AG04449 (cell line): ENCODE measurements at places on chromosomes 4 and X.
A peak's percentile ranks its signal among the peaks of the same experiment; 100 is the strongest.

- DNase-seq, result no peak
These were observed 166.1 kb upstream of the SLIT2 start for GRCh38 chr4:20085653-20086052.

GRCh38 chrX:39750256-39750790, 347.4 kb downstream of the BCOR start:
- DNase-seq, result no peak

- DNase-seq, result no peak
These were observed 12.1 kb downstream of the ELF4 start for GRCh38 chrX:130098210-130098552.

DNA sequence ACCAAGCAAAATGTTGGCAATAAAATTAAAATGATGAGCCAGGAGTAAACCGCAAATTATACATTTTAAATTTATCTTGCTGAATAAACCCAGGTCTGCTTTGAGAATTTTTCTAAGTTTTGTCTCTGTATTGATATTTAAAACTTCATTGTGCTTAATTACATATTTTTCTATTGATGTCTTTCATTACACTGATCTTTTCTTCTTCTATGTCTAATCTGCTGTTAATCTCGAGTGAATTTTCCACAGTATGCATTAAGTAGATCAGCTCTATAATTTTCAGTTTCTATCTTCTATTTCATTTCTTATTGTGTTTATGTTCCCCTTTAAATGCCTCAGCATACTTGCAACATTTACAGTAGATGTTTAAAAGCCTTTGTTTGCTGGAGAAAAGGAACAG, 918.7 kb downstream of the FAT4 start:
- no peak for DNase-seq

- DNase-seq, result no peak
These were observed 90.0 kb upstream of the AFAP1 start for GRCh38 chr4:8029689-8030088.

GRCh38 chrX:65635378-65635777, 32.1 kb upstream of the MSN start:
- peak; percentile 2 for DNase-seq

DNA sequence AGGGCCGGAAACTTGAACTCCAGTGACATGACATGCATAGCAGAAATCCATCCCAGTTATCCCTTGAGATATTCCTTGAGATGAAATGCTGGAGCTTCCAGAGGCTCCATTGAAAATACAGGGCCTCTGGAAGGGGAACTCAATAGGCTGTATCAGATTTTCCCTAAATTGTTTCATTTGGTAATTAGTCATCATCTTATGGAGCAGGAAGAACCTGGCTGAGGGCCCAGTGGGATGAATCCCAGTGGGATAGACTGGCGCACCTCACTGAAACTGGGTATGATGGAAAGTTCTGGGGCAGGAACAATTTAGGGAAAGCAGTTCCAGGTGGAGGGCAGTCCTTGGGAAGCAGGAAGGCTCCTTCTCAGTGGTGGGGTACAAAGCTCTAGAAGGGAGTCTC, 307.8 kb upstream of the DIPK2B start:
- no peak for DNase-seq

DNA sequence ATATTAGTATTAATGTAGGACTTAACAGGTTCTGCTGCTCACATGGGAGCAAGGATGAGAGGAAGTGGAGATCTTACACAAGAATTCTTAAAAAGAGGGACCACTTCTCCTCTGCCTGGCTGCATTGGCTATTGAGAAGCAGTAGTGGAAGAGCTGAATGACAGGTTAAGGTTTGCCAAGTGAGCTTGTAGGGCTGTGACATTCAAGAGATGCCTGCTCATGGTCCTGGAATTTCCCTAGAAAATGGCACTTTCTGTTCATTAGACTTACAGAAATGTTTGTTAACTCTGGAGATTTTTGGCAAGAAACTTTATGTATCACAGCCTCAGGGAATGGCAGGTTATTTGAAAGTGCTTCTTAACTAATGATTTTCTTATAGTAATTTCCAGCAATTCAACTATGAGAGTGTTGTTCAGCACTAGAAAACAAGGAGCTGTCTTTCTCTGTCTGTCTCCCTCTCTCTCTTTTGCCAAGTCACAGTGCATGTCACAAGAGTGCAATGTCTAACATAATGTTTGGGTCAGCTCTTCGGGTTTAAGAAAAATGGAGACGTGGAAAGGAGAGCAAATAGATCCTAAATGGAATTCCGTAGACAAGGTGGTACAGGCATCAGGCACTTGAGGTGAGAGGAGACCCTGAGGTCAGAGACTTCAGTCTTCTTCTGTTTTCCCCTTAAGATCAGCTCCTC, 8.3 kb upstream of the NAP1L5 start:
- DNase-seq, result no peak

GRCh38 chr4:10205223-10205622, 88.6 kb upstream of the WDR1 start:
- no peak for DNase-seq

GRCh38 chrX:19824603-19825002, 62.8 kb downstream of the SH3KBP1 start:
- DNase-seq, result no peak

GRCh38 chr4:120902925-120903324, 19.6 kb downstream of the PRDM5 start:
- DNase-seq, result no peak

DNA sequence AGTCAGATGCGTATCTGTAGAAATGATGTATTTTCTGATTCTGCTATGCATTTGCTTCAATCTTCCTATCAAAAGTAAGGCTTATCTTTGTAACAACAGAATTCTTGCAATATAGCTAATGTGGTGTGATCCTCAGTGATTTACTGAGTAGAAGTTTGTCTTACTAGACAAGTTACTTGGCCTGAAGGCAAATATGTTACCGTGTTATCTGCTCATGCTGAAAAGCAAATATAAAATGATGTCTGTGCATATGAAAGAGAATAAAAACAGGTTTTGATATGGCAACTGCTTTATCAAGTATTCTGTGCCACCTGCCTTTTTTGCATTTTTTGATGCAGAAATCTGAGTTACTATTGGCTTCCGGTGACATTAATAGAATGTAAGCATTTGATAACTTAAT, 92.6 kb downstream of the TIGD2 start:
- DNase-seq, result no peak

GRCh38 chr4:163473576-163473975, at the start of gene TKTL2:
Gene TKTL2 (minus strand): TSS chr4:163473754. CDS start chr4:163473734, 20 bp downstream.
- DNase-seq, result no peak

DNA sequence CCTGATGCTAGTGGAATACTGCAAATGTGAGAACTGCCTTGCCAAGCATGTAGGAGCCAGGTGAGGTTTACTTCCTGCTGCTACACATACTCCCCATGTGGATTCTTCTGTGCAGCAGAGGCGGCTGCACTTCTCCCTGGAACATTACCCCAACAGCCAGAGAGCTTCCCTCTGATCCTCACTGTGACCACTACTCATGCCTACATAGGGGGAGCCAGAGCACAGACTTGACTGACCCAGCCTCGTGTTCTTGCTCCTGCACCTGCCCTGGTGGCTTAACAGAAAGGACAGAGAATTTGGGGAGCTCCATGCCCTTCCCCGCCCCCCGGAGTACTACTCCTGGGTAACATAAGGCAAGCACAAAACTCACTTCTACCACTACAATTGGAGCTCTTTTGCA, 38.4 kb downstream of the UGT2A2 start:
- DNase-seq, result no peak

DNA sequence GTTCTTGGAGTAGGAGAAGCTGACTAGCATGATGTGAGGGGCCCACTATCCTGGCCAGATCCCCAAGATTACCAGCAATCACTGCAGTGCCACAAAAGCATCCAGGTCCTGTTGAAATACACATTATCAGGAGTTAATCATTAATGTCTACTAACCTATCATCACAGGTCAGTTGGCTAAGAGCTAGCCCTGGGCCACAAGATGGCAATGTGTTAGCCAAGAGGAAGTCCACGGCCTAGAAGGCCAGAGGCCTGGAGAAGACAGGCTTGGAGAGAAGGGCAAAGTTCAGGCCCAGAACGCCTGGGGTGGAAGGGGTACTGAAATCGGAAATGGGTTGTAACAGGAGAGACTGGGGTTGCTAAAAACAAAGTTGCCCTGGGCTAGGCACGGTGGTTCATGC, 19.9 kb upstream of the KIAA1210 start:
- no peak for DNase-seq

DNA sequence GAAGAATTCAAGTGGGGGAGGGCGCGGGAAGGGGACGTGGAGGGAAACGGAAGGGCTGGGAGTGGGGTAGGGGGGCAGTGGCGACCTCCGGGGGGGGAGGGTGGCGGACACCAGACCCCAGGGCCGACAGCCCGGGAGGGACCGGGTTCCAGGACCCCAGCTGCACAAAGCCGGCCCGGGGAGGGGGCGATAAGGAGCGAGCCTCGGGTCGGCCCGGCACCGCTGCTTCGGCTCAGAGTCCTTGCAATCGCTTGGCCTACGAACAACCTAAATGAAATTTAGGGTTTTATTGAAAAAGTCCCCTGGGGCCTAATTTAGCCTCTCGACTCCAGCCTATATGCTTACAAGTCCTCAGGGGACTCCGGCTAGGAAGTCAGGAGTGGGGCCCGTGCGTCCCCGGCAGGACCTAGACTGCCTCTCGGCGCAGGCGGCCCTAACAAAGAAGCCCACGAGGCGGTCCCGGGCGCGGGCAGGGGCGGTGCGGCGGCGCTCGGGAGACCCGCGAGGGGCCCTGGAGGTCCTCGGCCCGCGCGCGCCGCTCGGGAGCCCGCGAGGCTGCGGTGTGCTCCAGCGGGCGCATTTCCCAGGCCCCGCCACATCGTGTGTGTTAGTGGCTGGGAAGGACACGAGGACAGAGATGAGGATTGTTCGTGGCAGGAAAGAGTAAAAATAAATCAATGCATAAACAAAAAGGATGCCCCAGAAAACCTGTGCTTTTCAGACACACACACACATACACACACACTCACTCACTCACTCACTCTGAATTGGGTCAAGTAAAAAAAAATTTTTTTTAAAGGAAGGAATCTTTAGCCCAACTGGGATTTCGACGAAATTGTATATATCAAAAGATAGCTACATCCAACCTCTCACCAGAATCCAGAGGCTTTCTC, 70.0 kb downstream of the MGST2 start:
- no peak for DNase-seq

GRCh38 chrX:74325130-74326059, 21.4 kb downstream of the ZCCHC13 start:
- no peak for DNase-seq

DNA sequence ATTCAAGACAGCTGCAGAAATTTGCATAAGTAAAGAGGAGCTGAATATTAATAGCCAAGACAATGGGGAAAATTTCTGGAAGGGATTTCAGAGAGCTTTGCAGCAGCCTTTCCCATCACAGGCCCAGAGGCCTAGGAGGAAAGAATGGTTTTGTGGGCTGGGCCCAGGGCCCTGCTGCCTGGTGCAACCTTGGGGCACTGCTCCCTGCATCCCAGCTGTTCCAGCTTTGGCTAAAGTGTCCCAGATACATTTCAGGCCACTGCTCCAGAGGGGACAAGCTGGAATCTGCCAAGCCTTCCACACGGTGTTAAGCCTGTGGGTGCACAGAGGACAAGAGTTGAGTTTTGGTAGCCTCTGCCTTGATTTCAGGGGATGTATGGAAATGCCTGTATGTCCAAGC, 185.6 kb upstream of the SFRP2 start:
- DNase-seq, result no peak

- DNase-seq, result no peak
These were observed 92.3 kb downstream of the SPRY1 start for GRCh38 chr4:123488916-123489315.

- DNase-seq, result no peak
These were observed 30.3 kb downstream of the UCHL1 start for GRCh38 chr4:41287005-41287404.

DNA sequence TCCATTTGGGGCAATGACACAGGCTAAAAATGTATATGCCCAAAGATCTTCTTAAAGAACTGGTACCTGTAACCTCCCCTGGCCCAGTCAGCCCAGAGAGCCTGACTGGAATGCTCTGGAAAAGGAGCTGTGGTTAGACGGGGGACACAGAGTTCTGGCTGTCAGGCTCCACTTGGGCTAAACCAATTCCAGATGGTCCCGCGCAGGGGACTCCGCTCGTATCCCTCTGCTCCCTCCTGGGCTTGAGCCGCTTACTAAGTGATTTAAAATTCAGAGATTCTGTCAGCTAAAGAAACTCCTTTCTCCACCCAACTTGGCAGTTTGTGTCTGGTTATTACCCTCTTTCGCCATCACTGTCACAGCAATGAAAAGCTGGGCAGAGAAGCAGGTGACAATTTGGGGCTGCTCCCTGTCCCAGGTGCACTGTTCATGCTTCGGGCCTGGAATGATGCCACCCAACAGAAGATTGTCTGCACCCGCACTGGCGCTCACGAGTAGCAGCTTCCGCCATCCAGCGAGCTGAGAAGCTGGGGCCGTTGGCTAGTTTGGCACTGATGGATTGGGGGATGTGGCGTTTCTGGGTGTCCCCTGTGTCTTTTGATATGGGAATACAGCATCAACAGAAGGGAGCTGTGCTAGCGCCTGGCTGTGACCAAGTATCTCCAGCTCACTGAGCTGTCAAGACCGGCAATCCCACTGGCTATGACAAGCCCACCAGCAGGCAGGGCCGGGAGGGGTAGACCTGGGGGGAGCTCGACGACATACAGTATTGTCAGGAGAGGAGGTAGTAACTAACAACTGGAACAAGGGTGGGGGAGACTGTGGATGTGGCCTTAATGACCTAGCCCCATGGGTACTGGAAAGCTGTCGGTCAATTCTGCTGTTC, 6.7 kb upstream of the IRAK1 start:
- no peak for DNase-seq

- DNase-seq, result no peak
These were observed 48.4 kb upstream of the MAP3K15 start for GRCh38 chrX:19563746-19564145.
